Tibial nerve (tissue), 4 donors: ENCODE measurements at places on chromosomes 7 and 10. TPM values are rescaled to one million over a fixed set of nuclear protein-coding genes. Genes with fewer than 3 reads are reported as not detected.

DNA sequence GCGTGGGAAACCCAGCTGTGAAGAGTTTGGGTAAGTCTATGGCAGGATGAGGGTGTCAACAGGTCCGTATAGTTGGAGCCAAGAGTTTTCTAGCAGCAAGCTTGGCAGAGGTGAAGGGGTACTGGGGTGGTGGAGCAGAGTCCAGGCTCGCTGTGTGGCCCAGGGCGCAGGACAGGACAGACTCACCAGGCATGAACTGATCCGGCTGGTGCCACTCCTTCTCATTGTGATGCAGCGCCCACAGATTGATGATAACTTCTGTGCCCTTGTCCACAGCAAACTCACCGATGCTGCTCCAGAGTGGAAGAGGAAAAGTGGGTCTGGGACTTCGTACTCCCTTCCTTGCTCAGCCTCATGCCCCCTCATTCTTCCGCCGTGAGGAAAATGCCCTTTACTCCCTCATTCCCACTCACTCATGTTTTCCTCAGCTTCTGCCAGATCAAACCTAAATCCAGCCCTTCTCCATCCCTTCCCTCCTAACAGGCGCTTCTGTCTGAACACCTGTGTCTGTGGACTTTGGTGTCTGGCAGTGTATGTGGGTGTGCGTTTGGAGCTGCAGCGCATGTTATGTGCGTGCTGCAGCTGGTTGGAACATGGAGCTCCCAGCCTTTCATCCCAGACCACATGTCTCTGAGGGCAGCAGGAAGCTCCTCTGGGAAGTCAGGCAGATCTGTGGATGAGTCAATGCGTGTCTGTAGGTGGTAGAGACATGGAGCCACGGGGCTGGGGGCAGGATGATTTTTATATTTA lies 5.7 kb downstream of the CYP17A1 start:
- no peaks in the 10 kb centered on the region for H3K4me1 ChIP-seq
- no peak overlapping the region for H3K4me3 ChIP-seq
- no peaks in the 10 kb centered on the region for H3K36me3 ChIP-seq
- DNase-seq: no peak
- H3K27me3 ChIP-seq: no peaks in the 10 kb centered on the region

GRCh38 chr10:132668048-132668394 lies 117.9 kb downstream of the NKX6-2 start:
- no peaks in the 10 kb centered on the region for H3K27me3 ChIP-seq
- no peak overlapping the region for H3K4me3 ChIP-seq
- DNase-seq: no peak
- no peaks in the 10 kb centered on the region for H3K4me1 ChIP-seq

- H3K27me3 ChIP-seq: no peaks in the 10 kb centered on the region
- no peak for DNase-seq
- H3K4me3 ChIP-seq: no peak overlapping the region
- no peaks in the 10 kb centered on the region for H3K36me3 ChIP-seq
These were observed 86.0 kb upstream of the NOBOX start for GRCh38 chr7:144489504-144489903.

- no peaks in the 10 kb centered on the region for H3K4me1 ChIP-seq
- H3K27ac ChIP-seq: no peak overlapping the region
- H3K4me3 ChIP-seq: no peak overlapping the region
- no peaks in the 10 kb centered on the region for H3K27me3 ChIP-seq
- no peak for DNase-seq
These were observed 438.7 kb downstream of the LRMDA start for GRCh38 chr10:75870039-75870645.

GRCh38 chr7:111980725-111981124 lies 225.5 kb downstream of the DOCK4 start:
- no peaks in the 10 kb centered on the region for H3K4me1 ChIP-seq
- no peak overlapping the region for H3K27ac ChIP-seq
- no peak overlapping the region for H3K4me3 ChIP-seq
- no peak for DNase-seq
- no peaks in the 10 kb centered on the region for H3K36me3 ChIP-seq
- no peaks in the 10 kb centered on the region for H3K27me3 ChIP-seq

- DNase-seq: no peak
- H3K27ac ChIP-seq: no peak overlapping the region
- no peaks in the 10 kb centered on the region for H3K27me3 ChIP-seq
- H3K36me3 ChIP-seq: no peaks in the 10 kb centered on the region
- no peaks in the 10 kb centered on the region for H3K4me1 ChIP-seq
- H3K4me3 ChIP-seq: no peak overlapping the region
These were observed 328.3 kb downstream of the BICC1 start for GRCh38 chr10:58840840-58841435.

GRCh38 chr10:77185696-77186095 lies 451.9 kb downstream of the KCNMA1 start:
- no peak overlapping the region for H3K4me3 ChIP-seq
- no peaks in the 10 kb centered on the region for H3K4me1 ChIP-seq
- H3K27me3 ChIP-seq: no peaks in the 10 kb centered on the region
- no peak for DNase-seq
- H3K36me3 ChIP-seq: no peaks in the 10 kb centered on the region

HOXA7 gene
- 12.9 TPM for total RNA-seq

WNT2 gene
- not detected for total RNA-seq

CNNM1 gene
- not detected for total RNA-seq

VDAC2 gene
- 107 TPM for total RNA-seq

CCL24 gene
- total RNA-seq: not detected

DOCK1 gene
- 63.8 TPM for total RNA-seq

BTBD16 gene
- total RNA-seq: 0.42 TPM

VENTX gene
- total RNA-seq: 10.5 TPM

TCAF2 gene
- 3.9 TPM for total RNA-seq

INMT gene
- total RNA-seq: 113 TPM
